ENCODE measurements at places on chromosomes 1 and 21.

- DNase-seq = peak; percentile 44
Observed at GRCh38 chr1:215793180-215793579, 226.1 kb downstream of the KCTD3 start.

DNA sequence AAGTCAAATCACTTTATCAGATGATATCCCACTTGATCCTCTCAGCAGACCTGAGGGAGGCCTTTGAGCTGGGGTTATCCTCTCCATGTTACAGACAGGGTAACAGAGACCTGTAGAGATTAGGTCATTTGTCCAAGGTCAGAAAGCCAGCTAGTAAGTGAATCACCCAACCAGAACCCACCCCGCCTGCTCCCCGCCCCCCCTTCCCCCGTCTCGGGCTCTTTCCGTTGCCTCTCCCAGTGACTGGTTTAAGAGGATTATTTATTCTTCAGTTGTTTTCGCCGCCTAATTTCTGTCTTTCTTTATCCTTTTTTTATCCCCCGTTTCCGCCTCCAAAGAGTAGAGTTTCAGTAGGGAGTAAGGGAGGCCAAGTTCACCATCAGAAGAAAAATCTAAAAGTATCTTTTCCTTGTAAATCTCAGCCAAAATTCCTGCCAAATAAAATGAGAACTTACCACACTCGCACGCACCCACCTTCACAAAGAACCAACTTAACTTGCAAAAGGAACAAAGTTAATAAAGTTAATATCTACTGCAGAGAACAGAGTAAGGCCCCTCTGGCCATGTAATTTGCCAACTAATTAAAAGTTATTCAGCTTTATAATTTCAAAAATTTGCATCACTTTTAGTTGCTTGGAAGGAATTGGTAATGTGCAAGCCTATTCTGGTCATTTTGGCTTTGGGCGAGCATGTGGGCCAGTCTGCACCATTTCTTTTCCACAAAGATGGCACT lies 76.8 kb upstream of the TRABD2B start:
- no peak for DNase-seq

- peak; percentile 74 for DNase-seq
Observed at GRCh38 chr1:67347688-67348472, 40.2 kb downstream of the IL12RB2 start.

GRCh38 chr1:21822349-21822748 lies 10.3 kb downstream of the LDLRAD2 start:
- DNase-seq = no peak

DNA sequence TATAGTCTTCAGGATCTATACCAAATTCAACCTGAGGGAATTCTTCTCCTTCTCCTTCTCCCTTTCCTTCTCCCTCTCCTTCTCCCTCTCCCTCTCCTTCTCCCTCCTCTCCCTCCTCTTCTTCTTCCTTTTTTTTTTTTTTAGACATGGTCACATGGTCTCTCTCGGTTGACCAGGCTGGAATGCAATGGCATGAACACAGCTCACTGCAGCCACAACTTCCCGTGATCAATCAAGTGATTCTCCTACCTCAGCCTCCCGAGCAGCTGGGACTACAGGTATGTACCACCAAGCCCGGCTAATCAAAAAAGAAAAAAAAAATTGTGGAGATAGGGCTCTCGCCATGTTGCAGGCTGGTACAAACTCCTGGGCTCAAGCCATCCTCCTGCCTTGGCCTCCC lies 51.5 kb downstream of the DNAI4 start:
- no peak for DNase-seq

DNA sequence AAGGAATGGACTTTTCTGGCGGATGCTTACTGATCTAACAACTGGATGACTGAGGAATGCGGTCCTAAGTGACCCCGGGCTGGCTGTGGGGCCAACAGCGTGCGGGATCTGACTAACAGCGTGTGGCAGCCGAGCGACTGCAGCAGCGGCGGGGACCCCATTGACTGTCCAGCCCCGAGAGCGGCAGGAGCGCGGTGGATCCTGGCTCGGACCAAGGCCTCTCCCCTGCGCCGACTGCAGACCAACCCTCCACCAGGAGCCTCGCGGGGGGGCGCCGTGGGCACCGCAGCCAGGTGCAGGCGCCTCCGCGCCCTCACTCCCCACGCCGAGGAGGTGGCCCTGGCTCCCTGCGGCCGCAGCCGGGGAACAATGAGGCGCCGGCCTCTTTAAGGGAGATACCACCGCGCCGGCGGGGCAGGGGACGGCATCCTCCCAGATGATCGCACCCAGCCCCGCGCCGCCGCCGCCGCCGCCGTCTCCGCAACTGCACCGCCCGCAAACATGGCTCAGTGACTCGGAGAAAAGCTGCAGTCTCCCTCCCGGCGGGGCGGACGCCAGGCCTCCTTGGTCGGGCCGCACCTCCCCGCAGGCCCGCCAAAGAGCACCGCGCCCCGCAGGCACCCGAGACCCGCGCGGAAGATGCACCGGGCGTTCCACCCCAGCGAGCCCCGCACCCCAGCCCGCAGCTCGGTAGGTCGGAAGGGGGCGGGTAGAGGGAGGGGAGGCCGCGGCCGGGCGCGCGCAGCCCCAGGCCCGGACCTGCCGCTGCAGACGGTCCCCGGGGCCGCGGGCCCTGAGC lies 694 bp upstream of the PDIK1L start:
- peak; percentile 70 for DNase-seq

- DNase-seq = no peak
Observed at GRCh38 chr1:119340861-119341261, 27.7 kb upstream of the HAO2 start.

DNA sequence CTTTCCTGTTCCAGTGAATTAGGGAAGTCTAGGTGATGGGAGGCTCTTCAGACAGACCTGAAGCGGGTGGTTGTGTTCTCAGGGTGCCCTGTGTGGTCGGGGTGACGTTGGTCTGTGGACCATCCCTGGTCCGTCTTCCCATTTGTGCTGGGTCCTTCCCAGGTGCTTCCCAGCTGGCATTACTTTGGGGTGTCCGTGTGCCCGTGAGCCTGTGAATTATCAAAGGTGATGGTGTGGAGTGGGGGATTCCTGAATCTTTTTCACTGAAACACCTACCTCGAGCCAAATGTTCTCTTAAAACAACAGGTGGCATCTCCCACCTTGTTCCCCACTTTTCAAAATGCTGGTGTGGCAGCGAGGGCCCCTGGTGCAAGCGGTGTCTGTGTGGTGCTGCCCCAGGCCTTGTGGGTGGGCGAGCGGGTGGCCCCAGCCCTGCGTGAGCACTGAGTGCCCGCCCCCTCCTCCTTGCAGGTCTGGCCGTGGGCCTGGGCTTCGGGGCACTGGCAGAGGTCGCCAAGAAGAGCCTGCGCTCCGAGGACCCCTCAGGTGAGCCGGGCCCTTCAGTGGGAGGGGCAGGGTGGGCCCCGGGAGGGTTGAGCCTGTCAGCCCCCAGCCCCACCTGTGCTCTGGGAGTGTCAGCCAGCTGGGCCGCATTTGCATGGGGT lies 37.0 kb downstream of the COQ8A start:
- no peak for DNase-seq

GRCh38 chr21:36873513-36873912 lies 93.0 kb downstream of the HLCS start:
- no peak for DNase-seq

DNA sequence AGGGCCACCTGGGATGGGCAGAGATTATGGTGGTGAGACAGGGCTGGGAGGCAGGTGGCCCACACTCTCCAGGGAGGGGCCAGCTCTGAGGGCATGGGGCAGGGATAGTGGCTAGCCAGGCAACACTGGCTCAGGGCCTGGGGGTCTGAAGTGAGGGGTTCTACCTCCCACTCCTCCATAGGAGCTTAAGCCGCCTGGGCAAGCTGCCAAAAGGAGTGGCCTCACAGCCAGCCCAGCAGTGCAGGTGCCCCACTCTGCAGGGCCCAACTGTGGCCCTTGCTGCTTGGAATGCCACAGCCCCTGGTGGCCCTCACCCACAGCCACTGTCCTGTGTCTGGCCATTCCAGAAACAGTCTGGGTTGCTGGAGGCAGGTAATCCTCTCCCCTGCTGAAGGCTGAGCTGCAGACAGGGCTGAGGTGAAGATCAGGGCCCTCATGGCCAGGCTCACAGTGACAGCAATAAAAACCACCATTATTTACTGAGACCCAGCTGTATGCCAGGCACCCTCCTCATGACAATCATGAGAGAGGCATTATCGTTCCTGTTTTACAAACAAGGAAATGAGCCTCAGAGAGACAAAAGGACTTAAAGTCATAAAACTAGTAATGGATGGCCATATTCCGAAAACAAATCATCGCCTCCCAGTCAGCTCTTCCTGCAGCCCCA lies 31.0 kb downstream of the KIF21B start:
- no peak for DNase-seq

- DNase-seq = no peak
Observed at GRCh38 chr1:67053535-67053784, 488 bp downstream of the SLC35D1 start.

DNA sequence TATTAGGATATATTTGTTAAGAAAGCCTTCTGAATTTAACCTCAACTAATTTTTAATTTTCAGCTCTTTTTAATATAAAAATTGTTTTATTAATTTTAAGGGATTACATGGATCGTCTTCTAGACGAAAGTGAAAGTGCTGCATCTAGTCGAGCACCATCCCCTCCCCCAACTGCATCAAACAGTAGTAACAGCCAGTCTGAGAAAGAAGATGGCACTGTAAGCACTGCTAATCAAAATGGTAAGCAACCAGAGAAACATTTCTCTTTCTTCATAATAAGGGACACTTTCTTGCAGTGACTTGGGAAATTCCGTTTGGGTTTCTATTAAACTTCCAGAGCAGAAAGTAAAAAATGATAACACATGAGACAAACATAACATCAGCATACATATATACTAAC lies 56.9 kb downstream of the MIER1 start:
- peak; percentile 46 for DNase-seq

- no peak for DNase-seq
Observed at GRCh38 chr1:64426681-64427080, 43.2 kb upstream of the CACHD1 start.

DNA sequence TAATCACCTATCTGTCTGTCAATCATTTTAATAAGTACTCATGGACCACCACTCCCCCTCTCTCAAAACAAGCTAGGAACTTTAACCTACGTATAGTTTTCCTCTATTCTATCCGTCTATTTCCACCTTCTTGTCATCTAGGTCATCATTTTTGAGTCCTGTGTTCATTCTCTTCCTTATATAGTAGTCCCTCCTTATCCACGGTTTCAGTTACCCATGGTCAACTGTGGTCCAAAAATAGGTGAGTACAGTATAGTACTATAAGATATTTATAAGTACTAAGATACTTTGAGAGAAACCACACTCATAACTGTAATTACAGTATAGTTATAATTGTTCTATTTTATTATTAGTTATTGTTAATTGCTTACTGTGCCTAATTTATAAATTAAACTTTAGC lies 7.5 kb downstream of the PKN2 start:
- DNase-seq = no peak

- DNase-seq = no peak
Observed at GRCh38 chr1:154481053-154481452, 21.0 kb upstream of the TDRD10 start.

DNA sequence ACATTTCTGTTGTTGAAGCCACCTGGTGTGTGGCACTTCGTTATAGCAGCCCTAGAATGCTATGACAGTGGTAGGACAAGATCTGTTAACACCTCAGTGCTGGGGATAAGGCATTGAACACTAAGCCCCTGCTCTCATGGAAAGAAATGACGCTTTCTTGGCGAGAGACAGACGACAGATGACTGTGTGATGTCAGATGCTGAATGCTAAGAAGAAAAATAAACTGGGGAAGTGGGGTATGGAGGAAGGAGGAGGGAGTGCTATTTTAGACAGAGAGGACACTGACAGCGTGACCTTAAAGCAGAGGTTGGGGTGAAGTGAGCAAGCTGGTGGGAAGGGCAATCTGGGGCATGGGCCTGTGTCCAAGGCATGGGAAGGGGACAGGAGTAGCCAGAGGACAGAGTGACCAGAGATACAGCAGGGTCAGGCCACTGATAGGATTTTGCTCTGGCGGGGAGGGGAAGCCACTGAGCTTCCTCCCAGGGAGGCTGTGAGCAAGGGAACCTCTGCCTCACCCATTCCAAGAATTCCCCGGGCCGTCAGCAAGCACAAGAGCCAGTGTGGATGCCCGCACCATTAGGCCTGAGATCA lies 15.2 kb downstream of the DOP1B start:
- DNase-seq = no peak

DNA sequence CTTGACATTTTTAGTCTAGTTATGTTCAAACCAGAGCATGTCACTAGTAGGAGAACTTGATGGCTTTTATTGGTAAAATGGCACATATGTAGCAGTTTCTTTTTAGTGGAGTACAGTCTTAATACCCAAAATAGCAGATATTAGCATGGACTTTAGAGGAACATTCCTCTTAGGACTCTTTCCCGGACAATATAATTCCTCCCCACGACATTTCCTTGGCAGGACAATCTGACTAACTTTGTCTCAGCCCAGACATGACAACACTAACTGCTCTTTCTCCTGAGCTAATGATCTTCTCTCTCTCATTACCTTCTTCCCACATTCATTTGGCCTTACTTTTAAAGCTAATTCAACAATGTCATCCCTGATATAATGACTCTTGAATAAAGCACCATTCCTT lies 62.5 kb downstream of the ADAMTS1 start:
- DNase-seq = no peak

DNA sequence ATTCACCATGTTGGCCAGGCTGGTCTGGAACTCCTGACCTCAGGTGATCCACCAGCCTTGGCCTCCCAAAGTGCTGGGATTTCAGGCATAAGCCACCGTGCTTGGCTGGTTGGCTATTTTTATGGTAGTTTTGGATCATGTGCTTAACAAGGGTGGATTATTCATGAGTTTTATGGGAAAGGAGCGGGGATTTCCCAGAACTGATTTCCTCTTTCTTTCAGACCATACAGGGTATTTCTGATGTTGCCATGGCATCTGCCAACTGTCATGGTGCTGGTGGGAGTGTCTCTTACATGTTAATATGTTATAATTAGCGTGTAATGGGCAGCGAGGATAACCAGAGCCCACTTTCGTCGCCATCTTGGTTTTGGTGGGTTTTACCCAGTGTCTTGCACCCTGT lies 3.2 kb downstream of the TRPM2 start:
- DNase-seq = no peak

- DNase-seq = no peak
Observed at GRCh38 chr1:76121850-76122249, 47.3 kb downstream of the ST6GALNAC3 start.

- no peak for DNase-seq
Observed at GRCh38 chr21:36377391-36377842, 7.8 kb upstream of the CHAF1B start.

DNA sequence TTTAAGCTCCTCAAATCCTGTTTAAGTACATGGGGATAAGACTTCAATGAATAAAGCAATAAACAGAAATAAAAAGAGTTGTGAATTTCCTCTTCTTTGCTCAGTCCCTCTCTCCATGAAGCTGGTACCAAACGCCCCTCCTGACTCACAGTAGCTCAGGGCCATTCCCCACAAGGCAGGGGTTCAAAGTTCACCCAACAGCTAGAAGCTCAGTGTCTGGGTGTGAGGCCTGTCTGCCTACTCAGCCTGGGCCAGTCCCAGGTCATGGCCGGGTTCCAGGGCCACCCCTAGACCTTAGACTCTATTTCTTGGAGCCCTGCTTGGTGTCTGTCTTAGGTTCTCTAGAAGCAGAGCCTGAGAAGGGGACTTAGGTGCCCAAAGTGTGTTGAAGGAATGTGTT lies 251.5 kb downstream of the GRIK3 start:
- no peak for DNase-seq
